Caco-2 (cell line): ENCODE measurements at places on chromosomes 7 and 10. TPM values are rescaled to one million over a fixed set of nuclear protein-coding genes. Genes with fewer than 3 reads are reported as not detected.

ASB10 gene
- total RNA-seq = not detected in 2 replicates

GRCh38 chr7:8064828-8065227 is 96.2 kb downstream of the GLCCI1 start:
- no peaks in the 10 kb centered on the region for H3K36me3 ChIP-seq
- H3K27ac ChIP-seq = no peak overlapping the region
- DNase-seq = no peak
- no peaks in the 10 kb centered on the region for H3K4me1 ChIP-seq

GRCh38 chr7:37961251-37961650 is 40.8 kb downstream of the EPDR1 start:
- no peak overlapping the region for H3K4me3 ChIP-seq
- no peaks in the 10 kb centered on the region for H3K36me3 ChIP-seq
- no peak overlapping the region for H3K27ac ChIP-seq
- DNase-seq = no peak
- no peaks in the 10 kb centered on the region for H3K4me1 ChIP-seq
- H3K27me3 ChIP-seq = no peaks in the 10 kb centered on the region

GRCh38 chr7:25031432-25031831 is 51.5 kb upstream of the OSBPL3 start:
- DNase-seq = no peak
- H3K27ac ChIP-seq = no peak overlapping the region
- no peaks in the 10 kb centered on the region for H3K27me3 ChIP-seq
- no peaks in the 10 kb centered on the region for H3K36me3 ChIP-seq
- peaks cover 34% of the 10 kb centered on the region for H3K4me1 ChIP-seq
- no peak overlapping the region for H3K4me3 ChIP-seq

SCART1 gene
- 0.70 and 0.73 TPM in 2 replicates for total RNA-seq

NEUROG3 gene
- total RNA-seq = not detected in 2 replicates

GATA3 gene
- 27.7 and 32.0 TPM in 2 replicates for total RNA-seq

GRCh38 chr10:89414879-89415821 is 782 bp downstream of the IFIT5 start:
- no peaks in the 10 kb centered on the region for H3K36me3 ChIP-seq
- H3K27ac ChIP-seq = peak overlapping the region; percentile 26
- DNase-seq = no peak
- H3K4me3 ChIP-seq = peak overlapping the region; percentile 53
- no peaks in the 10 kb centered on the region for H3K27me3 ChIP-seq

UPK3BL1 gene
- 9.9 and 13.7 TPM in 2 replicates for total RNA-seq

BUB3 gene
- 129 and 141 TPM in 2 replicates for total RNA-seq

CC2D2B gene
- total RNA-seq = 0.39 and 0.77 TPM in 2 replicates

DNA sequence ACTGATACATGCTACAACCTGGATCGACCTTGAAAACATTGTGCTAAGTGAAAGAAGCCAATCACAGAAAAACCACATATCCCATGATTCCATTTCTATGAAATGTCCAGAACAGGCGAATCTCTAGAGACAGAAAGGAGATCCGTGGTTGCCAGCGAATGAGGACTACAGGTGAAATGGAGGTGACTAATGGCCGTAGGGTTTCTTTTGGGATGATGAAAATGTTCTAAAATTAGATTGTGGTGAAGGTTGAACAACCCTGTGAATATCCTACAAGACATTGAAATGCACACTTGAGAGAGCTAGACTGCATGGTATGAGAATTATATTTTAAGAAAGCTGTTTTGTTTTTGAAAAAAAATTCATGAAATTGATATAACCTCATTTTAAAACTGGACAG is 188.5 kb upstream of the PLXNA4 start:
- no peaks in the 10 kb centered on the region for H3K4me1 ChIP-seq
- H3K27ac ChIP-seq = no peak overlapping the region
- H3K4me3 ChIP-seq = no peak overlapping the region

FLNC gene
- 108 and 128 TPM in 2 replicates for total RNA-seq

EDRF1 gene
- total RNA-seq = 40.9 and 43.2 TPM in 2 replicates

SH2B2 gene
- 8.1 and 10.6 TPM in 2 replicates for total RNA-seq

DNA sequence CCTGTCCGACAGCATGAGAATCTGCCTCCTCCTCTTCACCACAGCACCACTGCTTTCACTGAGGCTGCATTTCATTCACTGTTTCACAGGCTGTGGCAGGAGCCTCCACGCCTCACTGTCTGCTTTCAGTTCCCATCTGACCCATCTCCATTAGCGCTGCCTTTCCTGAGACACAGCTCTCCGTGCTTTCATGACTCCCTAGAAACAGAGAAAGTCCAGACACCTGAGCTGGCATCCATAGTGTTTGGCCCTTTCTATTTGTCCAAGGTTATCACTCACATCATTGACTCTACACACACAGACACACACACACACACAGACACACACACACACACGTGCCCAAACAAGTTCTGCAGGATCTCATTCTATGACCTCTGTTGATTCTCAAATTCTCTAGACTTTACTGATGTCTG is 5.2 kb downstream of the LGI1 start:
- no peak overlapping the region for H3K4me3 ChIP-seq
- no peaks in the 10 kb centered on the region for H3K36me3 ChIP-seq
- no peaks in the 10 kb centered on the region for H3K4me1 ChIP-seq
- DNase-seq = peak; percentile 71

MKI67 gene
- total RNA-seq = 111 and 128 TPM in 2 replicates

DNA sequence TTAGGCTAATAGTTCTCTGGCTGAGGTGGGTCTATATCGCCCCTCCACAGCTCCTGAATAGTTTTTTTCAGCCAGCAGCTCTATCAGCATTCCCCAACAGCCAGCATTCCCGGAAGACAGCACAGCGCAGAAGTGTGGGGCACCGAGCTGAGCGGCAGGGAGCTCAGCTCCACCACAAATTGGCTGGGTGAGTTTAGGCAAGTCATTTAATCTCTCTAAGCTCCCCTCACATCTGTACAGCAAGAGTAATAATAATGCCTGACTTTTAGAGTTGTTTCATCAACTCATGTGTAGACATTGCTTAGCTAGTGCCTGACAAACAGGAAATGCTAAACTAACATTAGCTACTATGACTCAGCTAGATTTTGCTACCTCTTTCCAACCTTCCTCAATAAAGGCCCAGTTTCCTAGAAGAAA is 247.9 kb upstream of the PTN start:
- H3K36me3 ChIP-seq = no peaks in the 10 kb centered on the region
- H3K4me1 ChIP-seq = no peaks in the 10 kb centered on the region
- DNase-seq = no peak
- H3K27me3 ChIP-seq = no peaks in the 10 kb centered on the region
- no peak overlapping the region for H3K27ac ChIP-seq

GRCh38 chr7:19009241-19009935 is 108.0 kb downstream of the TWIST1 start:
- H3K4me1 ChIP-seq = no peaks in the 10 kb centered on the region
- DNase-seq = no peak
- no peak overlapping the region for H3K27ac ChIP-seq
- H3K4me3 ChIP-seq = no peak overlapping the region
- H3K36me3 ChIP-seq = no peaks in the 10 kb centered on the region

DNA sequence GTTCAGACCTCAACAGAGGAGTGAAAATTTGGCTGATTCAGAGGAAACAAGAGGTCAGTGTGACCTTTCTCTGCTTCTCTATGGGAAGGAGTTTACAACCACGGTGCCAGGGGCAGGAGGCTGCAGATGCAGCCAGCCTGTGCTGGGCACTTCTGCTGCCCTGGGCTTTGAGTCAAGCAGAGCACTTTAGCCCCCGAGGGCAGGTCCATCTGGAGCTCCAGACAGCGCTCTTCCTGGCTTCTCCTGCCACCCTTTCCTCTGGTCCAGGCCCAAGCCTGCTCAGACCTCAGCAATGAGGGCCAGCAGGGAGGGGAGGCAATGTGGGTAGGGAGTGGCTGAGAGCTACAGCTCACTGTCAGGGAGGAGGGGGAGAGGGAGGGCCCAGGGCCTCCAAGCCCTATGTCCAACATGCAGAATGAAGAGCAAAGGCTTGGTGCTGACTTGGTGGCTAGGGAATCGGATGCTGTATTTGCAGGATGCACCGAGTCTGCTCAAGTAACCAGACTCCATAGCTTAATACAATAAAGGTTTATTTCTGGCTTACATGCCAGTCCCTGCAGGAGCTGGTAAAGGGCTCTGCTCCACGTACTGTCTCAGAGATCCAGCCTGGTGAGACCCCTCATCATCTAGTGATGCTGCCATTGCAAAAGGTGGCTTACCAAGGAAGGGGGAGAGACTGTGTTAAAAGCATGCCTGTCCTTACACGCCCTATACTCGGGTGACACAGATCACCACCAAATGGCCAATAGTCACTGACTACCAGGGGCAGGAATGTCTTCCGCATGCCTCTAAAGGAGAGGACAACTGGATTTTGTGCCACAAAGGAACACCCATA is 481.6 kb downstream of the RPS24 start:
- no peaks in the 10 kb centered on the region for H3K36me3 ChIP-seq
- no peak for DNase-seq
- no peaks in the 10 kb centered on the region for H3K4me1 ChIP-seq

DNA sequence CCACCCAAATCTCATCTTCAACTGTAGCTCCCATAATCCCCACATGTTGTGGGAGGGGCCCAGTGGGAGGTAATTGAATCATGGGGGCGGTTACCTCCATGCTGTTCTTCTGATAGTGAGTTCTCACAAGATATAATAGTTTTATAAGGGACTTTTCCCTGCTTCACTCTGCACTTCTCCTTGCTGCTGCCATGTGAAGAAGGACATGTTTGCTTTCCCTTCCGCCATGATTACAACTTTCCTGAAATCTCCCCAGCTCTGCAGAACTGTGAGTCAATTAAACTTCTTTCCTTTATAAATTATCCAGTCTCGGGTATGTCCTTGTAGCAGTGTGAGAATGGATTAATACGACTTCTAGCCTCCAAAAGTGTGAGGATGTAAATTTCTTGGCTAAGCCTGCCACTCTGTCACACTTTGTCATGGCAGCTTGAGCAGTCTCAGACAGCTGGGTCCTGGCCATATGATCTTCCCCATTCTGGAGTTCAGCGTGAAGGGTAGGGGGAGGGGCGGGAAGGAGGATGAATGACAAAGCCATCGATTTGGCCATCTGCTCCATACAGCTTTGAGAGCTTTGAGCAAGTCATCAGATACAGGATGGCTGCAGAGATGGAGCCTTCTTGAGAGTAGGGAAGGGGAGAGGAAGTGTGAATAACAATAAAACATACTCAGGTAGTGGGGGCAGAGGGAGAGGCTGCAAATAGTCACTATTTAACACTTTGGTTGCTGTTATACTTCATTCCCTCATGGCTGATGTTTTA is 19.1 kb upstream of the INPP5F start:
- no peaks in the 10 kb centered on the region for H3K36me3 ChIP-seq
- H3K27me3 ChIP-seq = no peaks in the 10 kb centered on the region
- H3K4me1 ChIP-seq = no peaks in the 10 kb centered on the region
- H3K27ac ChIP-seq = no peak overlapping the region

DNA sequence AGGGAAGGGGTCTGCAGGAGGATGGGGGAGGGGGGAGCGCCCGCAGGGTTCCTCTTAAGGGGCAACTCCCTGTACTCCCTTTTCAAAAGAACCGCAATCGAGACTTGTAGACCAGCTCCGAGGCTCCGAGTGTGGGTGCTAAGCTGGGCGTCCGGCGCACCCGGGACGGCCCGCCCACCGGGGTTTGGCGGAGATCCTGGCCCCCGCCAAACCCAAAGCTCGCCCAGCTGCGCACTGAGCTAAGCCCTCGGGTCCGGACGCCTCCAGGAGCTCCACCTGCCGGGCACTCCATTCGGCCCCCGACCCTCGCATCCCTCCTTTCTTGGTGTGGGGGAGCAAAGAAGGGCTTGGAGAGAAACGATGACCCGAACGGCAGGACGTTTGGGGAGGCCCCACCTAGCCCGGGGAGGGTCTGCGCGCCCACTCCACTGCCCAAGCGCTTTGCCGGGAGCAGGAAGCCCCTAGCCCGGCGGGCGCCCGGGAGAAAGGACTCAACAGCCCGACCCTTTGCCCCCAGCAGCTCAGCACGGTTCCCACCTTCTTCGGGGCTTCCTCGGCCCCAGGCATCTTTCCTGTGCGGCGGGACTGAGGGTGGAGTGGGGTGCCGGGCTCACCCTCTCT is 651 bp downstream of the AFAP1L2 start:
- peak overlapping the region; percentile 64 for H3K4me3 ChIP-seq
- peak; percentile 38 for DNase-seq
- peaks cover 3% of the 10 kb centered on the region for H3K27me3 ChIP-seq
